ENCODE measurements at places on chromosomes 2 and 18. TPM values are rescaled to one million over a fixed set of nuclear protein-coding genes. Genes with fewer than 3 reads are reported as not detected.
A peak's percentile ranks its signal among the peaks of the same experiment; 100 is the strongest.

DNA sequence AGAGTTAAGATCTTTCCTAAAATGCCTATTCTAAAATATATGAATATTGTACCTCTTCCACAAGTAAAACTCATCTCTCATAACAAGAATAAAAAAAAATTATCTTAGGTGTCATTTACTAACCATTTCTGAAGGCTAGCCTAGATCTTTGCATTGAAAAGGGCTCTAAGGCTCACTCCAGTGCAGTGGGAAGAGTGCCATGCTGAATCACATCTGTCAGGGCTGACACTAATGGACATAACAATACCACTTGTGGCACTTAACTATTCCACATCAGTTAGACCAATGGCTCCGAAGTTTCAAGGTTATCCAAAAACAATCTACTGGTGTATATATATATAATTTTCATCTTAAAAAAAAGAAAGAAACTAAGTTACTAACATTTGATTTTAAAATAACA lies 130.2 kb downstream of the EXOC6B start:
- no peak for DNase-seq

- DNase-seq, result no peak
Measured at GRCh38 chr18:63971320-63972001, 1.6 kb downstream of the SERPINB8 start.

DNA sequence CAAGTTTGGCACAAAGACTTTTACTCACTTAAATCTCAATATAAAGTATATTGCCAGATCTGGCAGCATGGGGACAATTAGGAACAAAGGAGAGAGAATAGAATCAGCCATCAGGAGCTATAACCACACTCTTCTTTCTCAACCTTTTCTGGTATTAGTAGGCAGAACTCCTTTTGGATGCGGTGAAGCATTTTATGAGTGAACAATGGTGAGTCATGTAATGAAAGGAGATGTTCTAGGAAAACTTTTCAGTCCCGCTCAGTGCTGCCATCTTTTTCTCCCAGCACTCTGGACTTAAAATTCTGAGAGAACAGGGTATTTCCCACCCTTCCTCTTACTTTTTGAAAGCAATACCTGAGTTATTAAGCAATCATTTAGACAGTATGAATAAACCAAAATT lies 32.2 kb downstream of the PLEKHA3 start:
- no peak for DNase-seq

GRCh38 chr18:2654928-2655177 lies 673 bp upstream of the SMCHD1 start:
- DNase-seq, result no peak

DNA sequence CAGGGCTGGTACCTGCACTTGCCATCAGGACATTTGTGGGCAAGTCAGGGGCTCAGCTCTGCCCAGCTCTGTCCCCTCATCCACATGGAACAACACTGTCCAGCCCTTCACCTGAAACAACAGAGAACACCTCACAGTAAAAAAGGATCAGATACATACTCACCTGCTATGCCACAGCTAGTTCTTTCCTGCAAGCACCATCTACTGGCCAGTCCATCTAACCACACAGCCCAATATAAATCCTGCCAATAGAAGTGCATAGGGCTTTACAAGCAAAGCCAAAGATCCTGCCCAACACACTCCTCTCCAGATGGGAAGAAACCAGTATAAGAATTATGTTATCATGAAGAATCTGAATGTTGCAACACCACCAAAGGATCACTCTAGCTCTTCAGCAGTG lies 52.2 kb upstream of the GALNT13 start:
- no peak for DNase-seq

GRCh38 chr2:102510791-102511575 lies 38.0 kb downstream of the SLC9A4 start:
- DNase-seq, result no peak

GRCh38 chr18:44556296-44556695 lies 124.4 kb upstream of the SETBP1 start:
- DNase-seq, result no peak

DNA sequence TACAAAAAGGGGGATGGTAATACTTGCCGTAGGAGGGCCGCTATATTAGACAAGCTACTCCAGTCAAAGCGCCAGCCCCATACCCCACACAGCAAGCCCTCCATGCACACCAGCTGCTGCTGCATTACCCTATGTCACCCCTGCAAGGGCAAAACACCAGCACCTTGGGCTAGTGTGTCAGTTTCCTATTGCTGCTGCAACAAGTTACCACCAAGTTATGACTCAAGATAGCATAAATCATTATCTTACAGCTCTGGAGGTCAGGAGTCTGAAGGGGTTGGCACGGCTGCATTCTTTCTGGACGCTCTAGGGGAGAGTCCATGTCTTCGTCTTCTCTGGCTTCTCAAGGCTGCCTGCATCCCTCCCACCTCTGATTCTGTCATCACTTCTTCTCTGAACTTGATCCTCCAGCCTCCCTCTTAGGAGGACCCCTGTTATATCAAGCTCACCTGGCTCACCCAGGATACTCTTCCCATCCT lies 88.6 kb upstream of the ACAA2 start:
- DNase-seq, result no peak

GRCh38 chr2:25065768-25066167 lies 23.9 kb downstream of the EFR3B start:
- DNase-seq, result no peak

- no peak for DNase-seq
Measured at GRCh38 chr2:219071131-219071816, 10.6 kb upstream of the IHH start.

DNA sequence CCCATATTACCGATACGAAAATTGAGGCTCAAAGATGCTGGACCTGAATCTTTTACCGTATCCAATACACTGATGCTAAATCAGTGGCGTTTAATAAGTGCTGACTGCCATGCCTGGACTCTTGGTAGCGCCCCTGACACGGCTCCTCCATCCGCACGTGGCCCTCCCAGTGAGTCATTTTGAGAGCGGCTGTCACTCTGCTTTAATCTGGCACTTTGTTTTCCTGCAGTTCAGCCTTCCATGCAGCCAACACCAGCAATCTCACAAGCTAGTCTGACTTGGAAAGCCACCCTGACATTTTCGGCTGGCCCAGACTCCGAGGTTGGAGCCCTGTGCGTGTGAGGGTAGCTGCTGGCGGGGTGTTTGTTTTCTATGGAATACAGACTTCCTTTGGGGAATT lies 155.1 kb upstream of the LMAN1 start:
- peak; percentile 82 for DNase-seq

GRCh38 chr2:602571-603359 lies 74.4 kb downstream of the TMEM18 start:
- DNase-seq, result no peak

- DNase-seq, result no peak
Measured at GRCh38 chr2:24342110-24342910, 18.0 kb downstream of the ITSN2 start.

- no peak for DNase-seq
Measured at GRCh38 chr18:45663403-45664045, 48.2 kb downstream of the SLC14A2 start.

- no peak for DNase-seq
Measured at GRCh38 chr2:120453635-120453998, 107.7 kb downstream of the INHBB start.

DNA sequence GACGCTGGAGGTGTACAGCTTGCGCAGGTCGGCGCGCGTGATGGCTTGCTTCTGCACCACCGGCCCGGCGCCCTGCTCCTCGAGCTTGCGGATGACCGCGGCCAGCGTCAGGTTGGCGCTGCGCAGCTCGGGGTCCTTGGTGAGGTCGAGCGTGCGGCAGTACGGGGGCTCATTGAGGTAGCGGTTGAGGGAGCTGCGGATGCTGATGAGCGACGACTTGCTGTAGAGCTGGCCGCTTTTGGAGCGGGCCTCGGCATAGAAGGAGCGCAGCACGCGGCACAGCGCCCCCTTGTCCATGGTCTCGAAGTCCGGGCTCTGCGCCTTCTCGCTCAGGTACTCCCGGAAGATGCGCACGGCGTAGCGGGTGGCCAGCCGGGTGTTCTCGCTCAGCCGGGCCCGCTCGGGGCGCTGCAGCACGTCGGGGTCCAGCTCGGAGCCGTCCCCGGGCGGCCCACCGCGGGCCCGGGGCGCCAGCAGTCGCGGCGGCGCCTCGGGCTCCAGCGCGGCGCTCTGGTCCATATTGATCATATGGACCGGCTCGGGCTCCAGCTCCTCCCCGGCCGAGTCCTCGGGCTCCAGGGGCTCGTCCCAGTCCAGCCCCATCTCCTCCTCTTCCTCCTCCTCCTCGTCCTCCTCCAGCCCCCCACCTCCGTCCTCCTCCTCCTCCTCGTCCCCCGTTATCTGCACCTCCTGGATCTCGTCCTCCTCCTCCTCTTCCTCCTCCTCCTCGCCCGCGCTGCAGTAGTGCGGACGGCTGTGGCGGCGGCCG lies 523 bp downstream of the KCTD1 start:
- peak; percentile 68 for DNase-seq

GRCh38 chr2:11987151-11987550 lies 240.7 kb downstream of the LPIN1 start:
- no peak for DNase-seq

GRCh38 chr2:62412347-62412742 lies 93.7 kb downstream of the TMEM17 start:
- DNase-seq, result no peak

MOGAT1 gene
- polyA plus RNA-seq, result not detected

ACYP2 gene
- polyA plus RNA-seq, result 73.5 TPM

MARCHF4 gene
- 0.04 TPM for polyA plus RNA-seq

UBR3 gene
- 160 TPM for polyA plus RNA-seq

POU3F3 gene
- polyA plus RNA-seq, result not detected

MERTK gene
- polyA plus RNA-seq, result 0.73 TPM

EN1 gene
- 0.89 TPM for polyA plus RNA-seq

FAM110C gene
- polyA plus RNA-seq, result 0.03 TPM

GLI2 gene
- 0.22 TPM for polyA plus RNA-seq

ESPNL gene
- 0.04 TPM for polyA plus RNA-seq

RNMT gene
- polyA plus RNA-seq, result 15.0 TPM

GALNT1 gene
- polyA plus RNA-seq, result 23.7 TPM

SPDYA gene
- 0.31 TPM for polyA plus RNA-seq

Measured in psoas muscle (tissue), 8 donors.